ENCODE measurements at places on chromosomes 6 and 20. TPM values are rescaled to one million over a fixed set of nuclear protein-coding genes. Genes with fewer than 3 reads are reported as not detected.

RGS17 gene
- total RNA-seq = 0.83 TPM

CPNE5 gene
- total RNA-seq = 3.0 TPM

- DNase-seq = no peak
These were observed 13.1 kb downstream of the ARHGAP18 start for GRCh38 chr6:129696843-129697242.

- DNase-seq = no peak
These were observed 609.3 kb upstream of the CITED2 start for GRCh38 chr6:139983555-139984276.

DNA sequence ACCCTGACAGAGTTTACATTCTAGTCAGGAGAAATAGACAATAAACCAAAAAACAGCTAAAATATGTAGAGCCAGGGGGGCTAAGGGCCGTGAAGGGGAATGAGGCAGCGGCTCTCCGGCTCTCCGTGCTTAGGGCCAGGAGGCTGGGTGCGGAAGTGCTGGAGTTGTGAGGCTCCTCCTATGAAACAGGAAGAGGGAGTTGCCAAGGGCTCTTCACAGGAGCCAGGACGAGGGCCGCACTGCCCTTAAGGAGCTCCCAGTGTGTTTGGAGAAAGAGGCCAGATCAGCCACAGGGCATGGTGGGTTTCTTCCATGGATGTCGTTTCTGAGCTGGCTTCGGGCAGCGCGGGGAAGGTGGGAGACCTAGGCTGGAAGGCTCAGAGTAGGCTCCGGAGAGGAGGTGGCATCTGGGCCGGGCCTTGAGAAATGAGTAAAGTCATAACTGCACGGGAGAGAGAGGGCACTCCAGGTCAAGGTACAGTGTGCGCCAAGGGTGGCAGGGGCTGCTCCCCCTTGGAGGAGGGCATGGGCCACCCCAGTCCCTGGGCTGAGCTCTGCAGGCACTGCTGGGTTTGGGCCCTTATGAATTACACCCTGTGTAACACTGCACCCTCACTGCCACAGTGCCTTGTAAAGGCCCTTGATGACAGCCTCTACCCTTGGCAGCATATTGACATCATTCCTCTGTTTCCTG is 20.8 kb upstream of the MLN start:
- DNase-seq = no peak

PRDM13 gene
- total RNA-seq = not detected

GRCh38 chr6:89596056-89596455 is 42.5 kb downstream of the LYRM2 start:
- DNase-seq = no peak

GRCh38 chr20:40582531-40582930 is 106.5 kb downstream of the MAFB start:
- DNase-seq = no peak
